Midbrain (tissue), 1 donor: ENCODE measurements at places on chromosomes 13 and 19.
A peak's percentile ranks its signal among the peaks of the same experiment; 100 is the strongest.

- DNase-seq = no peak
Measured at GRCh38 chr13:110607675-110608224, 7.6 kb upstream of the NAXD start.

GRCh38 chr13:32354040-32354439 lies 38.7 kb downstream of the BRCA2 start:
- no peak for DNase-seq

- no peak for DNase-seq
Measured at GRCh38 chr19:7778081-7778480, 15.0 kb downstream of the CLEC4M start.

- no peak for DNase-seq
Measured at GRCh38 chr19:54208784-54209057, 8.1 kb downstream of the RPS9 start.

DNA sequence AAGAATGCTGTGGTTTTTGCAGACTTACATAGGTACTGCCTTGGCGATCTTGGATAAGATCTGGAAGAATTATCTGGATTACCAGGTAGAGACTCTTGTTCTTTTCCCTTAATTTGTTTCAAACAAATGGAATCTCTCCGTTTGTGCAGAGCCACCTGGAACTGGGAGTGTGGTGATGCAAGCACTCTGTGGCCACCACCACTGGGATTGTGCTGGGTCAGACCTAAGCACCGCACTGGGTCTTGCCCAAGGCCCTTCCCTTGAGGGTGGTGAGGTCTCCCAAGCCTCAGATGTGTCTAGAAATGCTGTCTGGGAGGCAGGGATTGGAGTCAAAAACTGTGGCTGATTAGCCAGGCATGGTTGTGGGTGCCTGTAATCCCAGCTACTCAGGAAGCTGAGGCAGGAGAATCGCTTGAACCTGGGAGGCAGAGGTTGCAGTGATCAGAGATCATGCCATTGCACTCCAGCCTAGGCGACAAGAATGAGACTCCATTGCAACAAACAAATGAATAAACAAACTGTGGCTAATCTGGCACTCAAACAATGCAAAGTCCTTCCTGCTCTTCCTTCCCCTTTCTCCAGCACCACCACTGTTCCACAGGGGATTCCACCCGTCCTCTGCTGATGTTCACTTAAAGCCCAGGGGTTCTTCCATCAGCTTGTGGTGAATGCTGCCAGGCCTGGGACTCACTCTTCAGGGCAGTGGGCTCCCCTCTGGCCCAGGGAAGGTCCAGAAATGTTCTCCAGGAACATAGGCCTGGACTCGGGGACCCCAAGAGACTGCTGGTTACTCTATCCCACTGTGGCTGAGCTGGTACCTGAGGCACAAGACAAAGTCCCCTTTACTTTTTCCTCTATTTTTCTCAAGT lies 10.8 kb upstream of the CEACAM1 start:
- no peak for DNase-seq

- DNase-seq = no peak
Measured at GRCh38 chr13:50651922-50652321, 191.6 kb downstream of the DLEU7 start.

- DNase-seq = peak; percentile 16
Measured at GRCh38 chr19:58154287-58154678, 3.7 kb upstream of the ZNF329 start.

GRCh38 chr13:60356970-60357369 lies 40.0 kb upstream of the TDRD3 start:
- DNase-seq = no peak

DNA sequence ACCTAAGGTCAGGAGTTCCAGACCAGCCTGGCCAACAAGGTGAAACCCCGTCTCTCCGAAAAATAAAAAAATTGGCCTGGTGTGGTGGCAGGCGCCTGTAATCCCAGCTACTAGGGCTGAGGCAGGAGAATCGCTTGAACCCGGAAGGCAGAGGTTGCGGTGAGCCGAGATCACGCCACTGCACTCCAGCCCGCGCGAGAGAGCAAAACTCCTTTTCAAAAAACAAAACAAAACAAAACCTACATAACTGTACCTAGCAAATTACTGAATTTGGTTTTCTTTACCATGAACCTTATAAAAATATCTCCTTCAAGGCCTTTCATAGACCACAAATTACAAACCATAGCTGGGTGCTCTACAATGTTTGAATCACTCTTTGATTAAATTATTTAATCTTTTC lies 760 bp downstream of the ZNF91 start:
- DNase-seq = peak; percentile 26

- no peak for DNase-seq
Measured at GRCh38 chr19:47445527-47445926, 26.2 kb downstream of the SLC8A2 start.

DNA sequence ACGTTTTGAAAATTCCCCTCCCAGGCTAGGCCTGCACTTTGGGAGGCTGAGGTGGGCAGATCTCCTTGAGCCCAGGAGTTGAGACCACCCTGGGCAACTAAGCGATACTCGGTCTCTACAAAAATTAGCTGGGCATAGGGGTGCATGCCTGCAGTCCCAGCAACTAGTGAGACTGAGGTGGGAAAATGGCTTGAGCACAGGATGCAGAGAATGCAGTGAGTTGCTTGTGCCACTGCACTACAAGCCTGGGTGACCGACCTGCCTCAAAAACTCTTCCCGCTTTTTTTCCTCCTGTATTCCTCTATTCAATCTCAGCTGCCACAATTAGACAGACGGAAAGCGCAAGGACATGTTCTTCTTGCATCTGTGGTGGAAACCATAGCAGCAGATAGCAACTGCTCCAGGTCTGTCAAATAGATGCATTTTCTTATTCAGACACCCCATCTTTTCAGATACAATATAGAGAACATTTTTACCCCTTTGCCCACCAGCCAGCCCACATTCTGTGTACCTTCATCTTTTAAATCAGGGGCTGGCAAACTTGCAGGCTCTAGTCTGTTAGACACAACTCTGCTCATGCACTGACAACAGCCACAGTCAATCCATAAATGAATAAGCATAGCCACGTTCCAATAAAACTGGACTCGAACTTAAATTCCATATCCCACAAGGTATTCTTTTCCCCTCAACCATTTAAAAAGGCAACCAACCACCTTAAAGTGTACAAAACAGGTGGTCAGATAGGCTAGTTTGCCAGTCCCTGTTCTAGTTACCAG lies 4.8 kb downstream of the TPT1 start:
- DNase-seq = no peak

DNA sequence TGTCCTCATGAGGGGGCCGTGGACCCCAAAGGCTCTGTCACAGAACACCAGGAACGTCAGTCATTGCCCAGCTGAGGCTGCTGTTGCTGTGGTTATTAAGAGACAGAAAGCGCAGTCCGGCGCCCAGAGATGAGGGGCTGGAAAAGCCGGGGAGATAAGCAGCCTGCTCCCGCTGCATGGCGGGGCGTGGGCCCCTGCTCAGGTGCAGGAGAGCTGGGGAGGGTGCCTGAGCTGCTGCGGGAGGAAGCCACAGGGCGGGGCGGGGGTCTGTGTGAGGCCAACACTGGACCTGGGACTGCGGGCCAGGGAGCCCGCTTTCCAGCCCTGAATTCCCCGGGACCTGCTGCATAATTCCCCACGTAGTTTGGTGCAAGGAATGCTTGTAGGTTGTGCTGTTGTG lies 11.3 kb downstream of the SOX1 start:
- DNase-seq = no peak

DNA sequence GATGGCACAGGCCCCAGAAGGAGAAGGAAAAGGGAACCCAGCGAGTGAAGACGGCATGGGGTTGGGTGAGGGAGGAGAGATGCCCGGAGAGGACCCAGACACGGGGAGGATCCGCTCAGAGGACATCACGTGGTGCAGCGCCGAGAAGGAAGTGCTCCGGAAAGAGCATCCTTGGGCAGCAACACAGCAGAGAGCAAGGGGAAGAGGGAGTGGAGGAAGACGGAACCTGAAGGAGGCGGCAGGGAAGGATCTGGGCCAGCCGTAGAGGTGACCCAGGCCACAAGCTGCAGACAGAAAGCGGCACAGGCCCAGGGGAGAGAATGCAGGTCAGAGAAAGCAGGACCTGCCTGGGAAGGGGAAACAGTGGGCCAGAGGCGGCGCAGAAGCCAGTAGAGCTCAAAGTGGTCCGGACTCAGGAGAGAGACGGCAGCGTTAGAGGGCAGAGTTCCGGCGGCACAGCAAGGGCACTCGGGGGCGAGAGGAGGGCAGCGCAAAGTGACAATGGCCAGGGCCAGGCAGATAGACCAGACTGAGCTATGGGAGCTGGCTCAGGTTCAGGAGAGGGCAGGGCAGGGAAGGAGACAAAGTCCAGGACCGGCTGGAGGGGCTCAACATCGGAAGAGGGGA lies 1.1 kb downstream of the PPP1R12C start:
- peak; percentile 61 for DNase-seq

DNA sequence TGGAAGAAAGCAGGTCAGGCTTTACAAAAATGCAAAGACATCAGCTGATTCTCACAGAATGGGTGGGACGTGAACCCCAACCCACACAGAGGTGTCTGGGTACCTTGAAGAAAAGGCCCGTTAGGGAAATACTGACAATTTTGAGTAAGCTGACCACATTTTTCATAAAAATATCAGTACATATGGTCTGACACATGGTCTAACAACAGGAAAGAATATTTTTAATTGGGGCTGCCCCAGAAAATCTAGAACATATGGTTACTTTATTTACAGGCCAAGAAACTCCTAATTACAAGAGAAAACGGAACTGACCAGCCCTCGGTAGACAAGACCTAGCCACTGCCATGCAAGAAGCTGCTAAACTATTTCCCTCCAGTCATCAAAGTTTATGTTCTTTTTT lies 48.7 kb upstream of the ITM2B start:
- no peak for DNase-seq
